RCC 7860 (cell line): ENCODE measurements at places on chromosomes 1 and 21.

DNA sequence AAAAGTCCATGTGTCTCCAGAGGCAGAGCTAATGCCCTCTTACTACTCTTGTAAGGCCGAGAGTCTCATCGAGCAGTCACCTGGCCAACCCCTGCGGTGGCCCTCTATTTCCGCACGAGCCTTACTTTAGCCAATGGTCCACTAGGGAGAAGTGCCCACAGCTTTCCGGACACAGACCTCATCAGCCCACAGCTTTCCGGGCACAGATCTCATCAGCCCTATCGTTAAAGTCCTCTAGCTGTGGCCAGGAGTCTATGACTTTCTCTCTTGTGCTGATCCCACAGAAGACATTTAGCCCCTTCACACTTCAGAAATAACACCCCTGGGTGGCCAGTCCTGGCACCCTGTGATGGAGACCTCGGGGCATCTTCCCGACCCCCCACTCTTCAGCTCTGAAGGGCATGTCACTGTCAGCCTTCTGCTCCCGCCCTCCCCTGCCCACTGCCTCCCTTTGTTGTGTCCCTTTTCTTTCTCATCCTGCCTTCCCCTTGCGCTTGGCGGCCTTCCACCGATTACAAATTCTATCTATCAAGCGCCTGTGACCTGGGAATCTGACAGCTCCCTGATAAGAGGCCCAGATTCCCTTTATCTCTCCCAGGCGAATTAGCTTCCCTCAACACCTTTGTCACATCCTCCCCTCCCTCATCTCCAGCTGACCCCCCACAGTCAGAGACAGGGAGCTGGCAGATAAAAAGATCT is 161.0 kb downstream of the PLXNA2 start:
- no peak for DNase-seq

DNA sequence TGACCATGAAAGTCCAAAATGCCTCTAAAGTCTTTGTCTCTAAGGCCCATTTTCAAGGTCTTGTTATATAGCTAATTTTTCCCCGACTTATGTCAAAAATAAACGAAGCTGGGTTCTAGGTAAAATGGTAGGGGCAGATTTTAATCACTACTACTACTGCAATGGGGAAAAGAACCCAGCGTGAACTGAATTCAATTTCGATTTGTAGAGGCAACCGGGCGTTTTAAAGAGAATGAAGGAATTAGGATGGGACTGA is 536 bp upstream of the EXO1 start:
- DNase-seq, result no peak

DNA sequence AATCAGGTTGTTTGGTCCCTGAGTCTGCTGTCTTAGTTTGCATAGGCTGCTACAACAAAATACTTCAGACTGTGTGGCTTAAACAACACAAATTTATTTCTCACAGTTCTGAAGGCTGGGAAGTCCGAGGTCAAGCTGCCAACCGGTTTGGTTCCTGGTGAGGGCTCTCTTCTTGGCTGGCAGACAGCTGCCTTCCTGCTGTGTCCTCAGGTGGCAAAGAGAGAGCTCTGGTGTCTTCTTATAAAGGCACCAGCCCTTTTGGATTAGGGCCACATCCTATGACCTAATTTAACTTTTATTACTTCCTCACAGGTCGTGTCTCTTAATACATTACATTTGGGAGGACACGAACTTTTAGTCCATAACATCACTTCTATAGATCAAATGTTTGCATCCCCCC is 89.6 kb upstream of the CD34 start:
- no peak for DNase-seq

DNA sequence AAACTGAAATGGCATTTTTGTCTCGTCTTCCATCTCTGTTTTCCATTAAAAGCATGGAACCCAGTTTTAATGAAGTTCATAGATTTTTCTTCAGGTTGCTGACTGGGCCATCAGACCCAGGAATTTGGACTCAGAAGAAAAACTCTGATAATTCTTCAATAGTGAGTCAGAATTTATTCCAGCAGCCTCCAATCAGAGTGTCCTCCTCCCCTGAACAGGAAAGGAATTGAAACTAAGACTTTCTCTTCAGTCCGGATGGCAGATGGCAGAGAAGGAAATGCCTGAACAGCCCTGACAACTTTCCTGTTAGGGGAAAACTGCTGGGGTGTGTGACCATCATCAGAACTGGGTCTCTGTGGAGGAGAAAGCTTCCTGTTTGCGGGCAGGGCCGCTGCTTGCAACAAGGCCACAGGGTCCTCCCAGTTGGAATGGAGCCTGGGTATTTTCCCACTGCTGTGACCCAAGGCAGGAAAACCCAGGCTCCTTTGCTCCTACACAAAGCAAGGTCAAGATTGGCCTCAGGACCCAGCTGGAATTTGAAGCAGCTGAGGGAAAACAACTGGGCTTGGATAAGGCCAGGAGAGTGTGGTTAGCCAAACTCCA is 20.7 kb downstream of the CD34 start:
- peak; percentile 46 for DNase-seq

GRCh38 chr1:105138458-105138893 is 1388.8 kb downstream of the AMY1C start:
- DNase-seq, result no peak

DNA sequence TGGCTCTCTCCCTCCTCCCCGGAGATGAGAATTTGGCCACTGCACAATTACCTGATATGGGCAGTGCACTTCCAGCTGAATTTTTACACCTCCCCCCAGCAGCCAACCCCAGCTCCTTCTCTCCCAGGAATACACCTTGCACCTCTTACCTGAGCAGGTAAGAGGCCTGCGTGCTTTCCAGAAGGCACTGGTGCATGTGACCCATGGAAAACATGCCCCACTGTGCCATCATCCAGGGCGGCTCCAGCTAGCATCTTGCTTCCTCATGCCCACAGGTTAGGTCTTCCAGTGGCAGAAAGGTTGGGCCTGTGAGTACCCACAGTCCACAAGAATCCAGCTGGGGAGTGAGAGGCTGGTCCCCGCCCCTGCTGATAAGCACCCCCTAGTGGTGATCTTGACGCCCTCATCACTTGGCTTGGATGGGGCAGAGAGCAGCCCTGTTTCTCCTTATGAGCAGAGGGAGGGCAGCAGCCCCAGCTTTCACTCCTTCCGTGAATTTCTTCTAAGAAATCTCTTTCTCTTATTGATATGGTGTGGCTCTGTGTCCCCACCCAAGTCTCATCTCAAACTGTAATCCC is 57.8 kb downstream of the EDARADD start:
- no peak for DNase-seq
